ENCODE measurements at places on chromosomes 11 and 22. TPM values are rescaled to one million over a fixed set of nuclear protein-coding genes. Genes with fewer than 3 reads are reported as not detected.

DNA sequence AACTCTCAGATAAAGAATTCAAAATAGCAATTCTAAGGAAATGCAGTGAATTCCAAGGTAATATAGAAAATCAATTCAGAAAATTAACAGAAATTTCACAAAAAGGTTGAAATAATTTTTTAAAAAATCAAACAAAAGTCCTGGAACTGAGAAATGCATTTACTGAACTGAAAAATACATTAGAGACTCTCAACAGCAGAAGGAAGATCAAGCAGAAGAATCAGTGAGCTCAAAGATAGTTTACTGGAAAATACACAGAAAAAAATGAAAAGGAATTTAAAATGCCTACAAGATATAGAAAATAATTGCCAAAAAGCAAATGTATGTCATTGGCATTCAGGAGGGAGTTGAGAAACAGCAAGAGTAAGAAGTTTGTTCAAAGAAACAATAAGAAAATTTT, 107.3 kb downstream of the BUD13 start:
- no peaks in the 10 kb centered on the region for H3K4me1 ChIP-seq
- no peak for DNase-seq
- no peak overlapping the region for H3K27ac ChIP-seq

DNA sequence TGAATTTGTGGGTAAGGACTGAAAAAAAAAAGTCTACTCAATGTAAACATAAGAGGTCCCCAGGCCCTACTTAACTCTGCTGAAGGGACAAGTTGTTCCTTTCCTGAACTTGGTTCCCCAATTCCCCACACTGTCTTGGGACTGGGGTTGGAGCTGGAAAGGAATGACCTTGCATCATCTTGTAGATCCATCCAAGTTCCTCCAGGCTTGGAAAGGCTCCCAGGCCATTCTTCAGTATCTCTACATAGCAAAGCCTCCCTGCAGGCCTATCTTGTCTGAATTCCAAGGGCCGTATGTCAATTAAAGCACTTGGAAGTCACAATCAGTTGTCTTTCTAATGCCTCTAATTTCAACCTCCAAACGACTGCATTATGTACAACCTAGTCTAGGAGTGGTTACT, 361.2 kb downstream of the TMEM135 start:
- no peaks in the 10 kb centered on the region for H3K27me3 ChIP-seq
- no peak overlapping the region for H3K27ac ChIP-seq
- H3K4me1 ChIP-seq: no peaks in the 10 kb centered on the region
- no peaks in the 10 kb centered on the region for H3K36me3 ChIP-seq
- H3K4me3 ChIP-seq: no peak overlapping the region
- DNase-seq: no peak

DNA sequence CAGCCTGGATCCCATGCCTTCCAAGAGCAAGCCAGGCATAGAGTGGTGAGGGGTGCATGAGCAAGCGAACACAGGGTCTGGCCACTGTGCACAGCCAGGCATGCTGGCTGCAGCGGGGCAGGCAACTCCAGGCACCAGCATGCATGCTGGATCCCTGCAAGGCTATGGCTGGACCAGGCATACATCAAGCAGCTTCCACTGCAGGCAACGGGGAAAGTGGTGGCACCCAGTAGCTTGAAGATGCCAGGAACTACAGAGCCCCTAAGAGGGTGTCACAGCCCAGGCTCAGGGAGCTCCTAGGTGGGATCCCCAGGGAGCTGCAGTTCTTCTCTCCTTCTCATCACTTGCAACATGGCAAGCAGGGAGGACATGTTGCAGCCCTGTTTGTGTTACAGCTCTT, 45.2 kb downstream of the CHST1 start:
- H3K36me3 ChIP-seq: no peaks in the 10 kb centered on the region
- no peaks in the 10 kb centered on the region for H3K27me3 ChIP-seq
- no peaks in the 10 kb centered on the region for H3K4me1 ChIP-seq

GRCh38 chr11:11798586-11799438, 43.0 kb upstream of the USP47 start:
- DNase-seq: peak; percentile 79
- H3K4me3 ChIP-seq: no peak overlapping the region
- no peaks in the 10 kb centered on the region for H3K27me3 ChIP-seq
- H3K4me1 ChIP-seq: 0 out of 2 replicates have a peak, but pooled peaks cover 2% of the 10 kb centered on the region

DNA sequence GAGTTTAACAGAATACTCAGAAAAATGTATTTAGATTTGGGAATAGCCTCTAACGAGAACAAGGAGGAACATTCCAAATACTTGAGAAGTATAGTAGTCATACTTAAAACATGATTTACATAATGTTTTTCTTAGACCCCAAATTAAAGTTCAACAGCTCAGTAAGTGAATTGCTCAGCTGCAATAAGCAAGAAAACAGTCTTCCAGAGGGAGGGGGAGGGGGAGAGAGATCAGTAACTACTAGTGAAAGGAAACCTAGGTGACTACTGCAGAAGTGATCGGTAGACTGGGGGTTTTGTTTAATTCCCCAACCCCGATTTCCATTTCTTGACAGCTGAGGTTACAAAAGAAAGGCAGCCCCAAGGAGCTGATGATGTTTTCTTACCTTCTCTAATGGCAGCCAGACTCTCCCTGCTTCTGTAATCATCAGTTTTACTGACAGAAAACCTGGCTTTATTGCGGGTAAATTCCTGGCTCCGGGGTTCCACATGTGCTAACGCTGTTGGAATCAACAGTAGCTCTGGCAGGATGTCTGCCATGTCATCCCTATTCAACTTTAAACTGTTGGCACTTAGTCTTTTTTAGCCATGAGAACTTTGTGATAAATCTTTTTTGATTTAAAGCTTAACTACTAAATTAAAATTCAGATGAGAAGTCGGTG, 82.4 kb upstream of the BIRC3 start:
- no peaks in the 10 kb centered on the region for H3K36me3 ChIP-seq
- no peaks in the 10 kb centered on the region for H3K4me1 ChIP-seq
- no peak overlapping the region for H3K4me3 ChIP-seq

DNA sequence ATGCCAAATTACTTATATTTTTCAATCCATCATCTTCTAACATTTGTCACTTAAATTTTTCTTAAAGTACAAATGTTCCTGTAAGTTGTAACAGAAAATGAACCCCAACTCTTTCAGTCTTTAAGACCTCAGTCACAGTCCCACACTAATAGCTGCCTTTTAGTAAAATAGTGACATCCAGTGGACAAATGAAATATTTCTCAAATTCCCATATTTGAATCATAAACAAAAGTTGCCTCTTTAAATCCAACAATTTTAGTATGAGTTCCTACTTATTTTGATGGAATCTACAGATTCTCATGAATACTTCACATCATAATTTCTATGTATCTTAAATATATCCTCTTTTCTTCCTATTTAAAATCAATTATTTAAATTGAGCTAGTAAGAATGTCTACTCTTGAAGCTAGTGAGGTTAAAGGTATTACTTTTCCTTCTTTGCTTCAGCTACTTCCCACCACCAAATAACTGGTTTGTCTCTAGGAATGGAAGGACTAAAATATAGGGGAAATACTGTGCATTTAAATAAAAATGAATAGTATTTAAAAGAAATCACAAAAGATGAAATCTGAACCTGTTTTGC, 9.2 kb downstream of the LIN7C start:
- H3K4me3 ChIP-seq: no peak overlapping the region
- DNase-seq: no peak
- no peaks in the 10 kb centered on the region for H3K27me3 ChIP-seq

Gene UCP3
- 0.53 TPM for total RNA-seq

Data from SJCRH30 (cell line).